ENCODE measurements at places on chromosomes 1 and 21.

- no peak overlapping the region for H3K27ac ChIP-seq
- no peak overlapping the region for H3K4me3 ChIP-seq
- H3K27me3 ChIP-seq, result no peaks in the 10 kb centered on the region
- peaks cover 9% of the 10 kb centered on the region for H3K4me1 ChIP-seq
These were observed 25.2 kb downstream of the TP73 start for GRCh38 chr1:3677484-3677883.

- no peaks in the 10 kb centered on the region for H3K36me3 ChIP-seq
- H3K27me3 ChIP-seq, result no peaks in the 10 kb centered on the region
- H3K4me3 ChIP-seq, result no peak overlapping the region
- no peaks in the 10 kb centered on the region for H3K4me1 ChIP-seq
These were observed 17.7 kb upstream of the PADI2 start for GRCh38 chr1:17136936-17137335.

- no peak for DNase-seq
- no peaks in the 10 kb centered on the region for H3K4me1 ChIP-seq
- H3K36me3 ChIP-seq, result no peaks in the 10 kb centered on the region
- no peak overlapping the region for H3K27ac ChIP-seq
These were observed 362.3 kb downstream of the HLX start for GRCh38 chr1:221241592-221241991.

DNA sequence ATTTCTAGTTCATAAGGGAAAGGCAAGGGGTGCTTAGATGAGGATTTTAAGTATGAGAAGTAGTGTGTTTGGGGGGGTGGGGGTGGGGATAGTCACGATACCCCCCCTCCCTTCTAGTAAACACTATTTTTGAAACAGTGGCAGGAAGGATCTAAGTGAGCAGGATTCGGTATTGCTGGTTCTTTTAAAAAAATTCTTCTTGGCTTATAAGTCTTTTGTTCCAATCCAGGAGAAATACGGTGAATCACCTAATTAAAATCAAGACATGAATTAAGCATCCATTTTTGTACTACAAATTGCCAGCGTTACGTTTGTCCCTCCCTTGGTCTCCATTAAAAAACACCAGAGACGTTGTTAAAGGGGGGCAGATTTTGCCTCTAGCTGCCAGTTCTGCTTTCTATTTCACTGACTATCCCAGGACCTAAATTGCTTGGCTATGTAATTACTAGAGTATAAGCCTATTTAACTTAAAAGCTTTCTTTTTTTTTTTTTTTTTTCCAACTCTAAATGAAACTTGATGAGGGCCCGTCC is 911 bp downstream of the LMO4 start:
- H3K4me3 ChIP-seq, result peak overlapping the region; percentile 80
- no peaks in the 10 kb centered on the region for H3K36me3 ChIP-seq
- peak; percentile 50 for DNase-seq
- peaks cover 23% of the 10 kb centered on the region for H3K4me1 ChIP-seq
